ENCODE measurements at places on chromosomes 7 and 10.

- no peak for DNase-seq
These were observed 990.7 kb downstream of the CCSER2 start for GRCh38 chr10:85318809-85319807.

DNA sequence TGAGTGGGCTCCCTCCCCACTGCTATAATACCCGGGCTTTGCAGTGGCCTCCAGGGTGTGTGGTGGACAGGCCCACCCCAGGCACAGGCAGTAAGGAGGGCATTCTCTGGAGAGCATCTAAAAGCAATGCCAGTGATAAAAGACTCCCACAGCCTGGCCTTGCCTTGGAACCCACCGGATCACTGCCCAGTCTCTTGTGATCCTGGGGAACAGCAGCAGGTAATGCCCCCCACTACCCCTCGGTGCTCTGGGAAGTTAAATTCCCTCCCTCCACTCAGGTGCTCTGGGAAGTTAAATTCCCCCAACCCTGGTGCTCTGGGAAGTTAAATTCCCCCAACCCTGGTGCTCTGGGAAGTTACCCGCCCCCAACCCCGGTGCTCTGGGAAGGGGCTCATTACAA lies 565.2 kb downstream of the TCERG1L start:
- DNase-seq = no peak

- DNase-seq = no peak
These were observed 78.4 kb upstream of the TMEM168 start for GRCh38 chr7:112868609-112869008.

GRCh38 chr10:46080886-46081285 lies 34.8 kb upstream of the MSMB start:
- DNase-seq = no peak

DNA sequence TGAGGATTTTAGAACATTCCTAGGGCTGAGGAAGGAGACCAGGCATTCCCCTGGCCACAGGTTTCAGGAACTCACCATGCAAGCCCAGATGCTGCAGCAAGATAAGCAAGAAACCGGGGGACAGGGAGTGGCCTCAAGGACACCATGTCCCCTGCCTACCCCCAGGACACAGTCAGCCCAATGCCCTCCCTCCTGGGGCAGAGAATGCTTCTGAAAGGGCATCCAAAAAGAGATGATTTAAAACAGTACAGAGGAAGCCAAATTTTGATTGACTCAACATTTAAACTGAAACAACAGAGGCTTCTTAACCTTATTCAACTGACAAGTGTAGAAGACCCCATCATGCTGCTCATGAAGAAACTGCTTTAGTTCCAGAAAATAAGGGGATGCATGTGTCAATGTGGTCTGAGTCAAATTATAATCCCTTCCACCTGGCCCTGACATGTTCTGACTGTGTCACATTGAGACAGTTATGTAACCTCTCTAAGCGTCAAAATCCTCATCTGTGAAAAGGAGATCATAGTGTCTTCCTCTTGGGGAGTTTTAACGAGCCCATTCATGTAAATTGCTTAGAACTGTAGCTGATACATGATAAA lies 60.0 kb downstream of the ICA1 start:
- no peak for DNase-seq

DNA sequence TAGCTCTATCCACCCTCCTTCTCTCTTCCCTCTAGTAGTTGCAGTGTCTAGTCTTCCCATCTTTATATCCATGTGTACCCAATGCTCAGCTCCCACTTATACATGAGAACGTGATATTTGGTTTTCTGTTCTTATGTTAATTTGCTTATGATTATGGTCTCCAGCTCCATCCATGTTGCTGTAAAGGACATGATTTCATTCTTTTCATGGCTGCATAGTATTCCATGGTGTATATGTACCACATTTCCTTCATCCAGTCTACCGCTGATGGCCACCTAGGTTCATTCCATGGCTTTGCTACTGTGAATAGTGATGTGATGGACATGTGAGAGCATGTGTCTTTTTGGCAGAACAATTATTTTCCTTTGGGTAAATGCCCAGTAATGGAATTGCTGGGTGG lies 6.5 kb downstream of the PRSS2 start:
- no peak for DNase-seq

DNA sequence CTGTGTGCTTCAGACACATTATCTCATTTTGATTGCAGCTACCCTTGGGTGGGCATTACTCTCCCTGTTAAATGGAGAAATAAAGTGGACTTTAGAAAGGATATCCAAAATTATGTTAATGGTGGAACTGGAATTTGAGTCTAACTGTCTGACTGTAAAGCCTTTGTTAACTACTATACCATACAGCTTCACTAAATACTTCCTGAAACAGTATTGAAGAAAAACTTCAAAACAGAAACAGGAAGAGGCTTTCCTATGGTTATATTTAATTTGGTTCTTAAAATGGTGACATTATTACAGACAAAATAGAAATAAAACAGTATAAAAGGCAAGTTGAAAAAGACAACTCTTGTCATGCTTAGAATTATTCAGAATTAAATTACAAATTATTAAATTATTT lies 25.0 kb downstream of the SPAG6 start:
- no peak for DNase-seq

GRCh38 chr7:142539901-142540300 lies 209.4 kb upstream of the PRSS1 start:
- DNase-seq = no peak

- DNase-seq = no peak
These were observed 11.1 kb downstream of the PKD1L1 start for GRCh38 chr7:47937065-47937687.

DNA sequence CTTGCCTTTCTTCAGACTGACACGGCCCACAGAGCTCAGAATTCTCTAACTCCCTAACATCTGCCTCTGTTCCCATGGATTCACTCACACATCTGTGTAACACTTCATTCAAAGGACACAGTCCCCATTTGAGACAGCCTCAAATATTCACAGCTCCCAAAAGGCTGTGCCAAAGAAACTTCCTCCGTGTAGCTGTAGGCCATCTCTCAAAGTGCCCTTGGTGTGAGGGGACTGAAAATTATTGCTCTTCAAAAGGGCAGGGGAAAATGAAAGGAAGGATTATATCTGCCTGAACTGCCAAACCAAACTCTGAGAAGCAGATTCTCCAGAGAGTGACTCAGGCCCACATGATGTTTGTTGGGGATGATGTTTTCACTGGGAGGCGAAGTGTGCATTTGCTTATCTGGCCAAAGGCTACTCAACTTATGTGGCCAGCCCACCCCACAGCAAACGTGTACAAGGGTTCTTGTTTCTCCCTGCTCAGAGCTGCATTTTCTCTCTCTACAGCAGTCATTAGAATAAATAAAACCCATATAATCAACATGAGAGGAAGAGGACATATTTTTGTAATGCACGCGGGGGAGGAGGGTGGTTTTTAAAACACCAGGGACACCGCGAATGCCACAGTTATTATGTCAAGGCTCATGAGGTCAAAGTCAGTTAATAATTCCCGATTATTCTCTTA lies 302.4 kb upstream of the NFE2L3 start:
- DNase-seq = no peak

GRCh38 chr10:31318854-31319601 lies at the start of gene ZEB1:
Gene ZEB1 (plus strand): TSS chr10:31319216. CDS start chr10:31319235, 19 bp downstream.
- peak; percentile 93 for DNase-seq

GRCh38 chr10:86653379-86653778 lies 968 bp upstream of the OPN4 start:
- DNase-seq = peak; percentile 18

DNA sequence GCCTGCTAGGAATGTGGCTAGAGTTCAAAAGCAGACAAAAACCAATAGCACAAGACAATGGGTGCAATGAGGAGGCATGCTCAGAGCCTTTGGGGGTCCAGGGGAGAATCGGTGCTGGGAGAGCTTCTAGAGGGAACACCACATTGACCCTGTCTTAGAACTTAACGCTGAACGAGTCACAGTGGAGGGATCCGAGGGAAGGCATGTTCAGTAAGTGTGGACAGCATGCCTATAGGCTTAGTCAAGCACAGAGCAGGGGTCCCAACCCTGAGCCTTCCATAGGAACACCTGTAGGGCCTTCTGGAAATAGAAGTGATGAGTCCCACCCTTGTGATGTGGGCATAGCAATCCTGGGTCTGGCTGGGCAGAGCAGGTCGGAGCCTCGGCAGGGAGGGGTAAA lies 148.7 kb downstream of the PKD1L1 start:
- DNase-seq = no peak

GRCh38 chr10:127266431-127266830 lies 70.0 kb upstream of the INSYN2A start:
- no peak for DNase-seq

GRCh38 chr7:2129323-2130095 lies 103.2 kb downstream of the MAD1L1 start:
- DNase-seq = peak; percentile 43

DNA sequence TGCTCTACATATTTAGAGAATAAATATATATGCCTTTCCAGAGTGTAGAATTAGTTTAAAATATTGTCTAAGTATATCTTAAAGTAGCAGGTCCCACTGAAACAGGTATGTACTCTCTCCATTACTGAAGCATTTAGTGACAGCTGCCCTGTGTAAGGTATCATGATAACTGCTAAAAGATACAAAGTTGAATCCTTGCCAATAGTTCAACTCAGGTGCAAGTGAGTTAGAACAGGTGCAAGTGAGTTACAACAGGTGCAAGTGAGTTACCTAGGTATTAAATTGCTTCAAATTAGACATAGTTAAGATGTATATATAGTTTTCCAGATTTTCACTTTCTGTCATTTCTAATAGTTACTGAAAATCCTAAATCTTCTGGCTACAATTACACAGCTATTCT lies 119.1 kb downstream of the CNOT4 start:
- DNase-seq = no peak

DNA sequence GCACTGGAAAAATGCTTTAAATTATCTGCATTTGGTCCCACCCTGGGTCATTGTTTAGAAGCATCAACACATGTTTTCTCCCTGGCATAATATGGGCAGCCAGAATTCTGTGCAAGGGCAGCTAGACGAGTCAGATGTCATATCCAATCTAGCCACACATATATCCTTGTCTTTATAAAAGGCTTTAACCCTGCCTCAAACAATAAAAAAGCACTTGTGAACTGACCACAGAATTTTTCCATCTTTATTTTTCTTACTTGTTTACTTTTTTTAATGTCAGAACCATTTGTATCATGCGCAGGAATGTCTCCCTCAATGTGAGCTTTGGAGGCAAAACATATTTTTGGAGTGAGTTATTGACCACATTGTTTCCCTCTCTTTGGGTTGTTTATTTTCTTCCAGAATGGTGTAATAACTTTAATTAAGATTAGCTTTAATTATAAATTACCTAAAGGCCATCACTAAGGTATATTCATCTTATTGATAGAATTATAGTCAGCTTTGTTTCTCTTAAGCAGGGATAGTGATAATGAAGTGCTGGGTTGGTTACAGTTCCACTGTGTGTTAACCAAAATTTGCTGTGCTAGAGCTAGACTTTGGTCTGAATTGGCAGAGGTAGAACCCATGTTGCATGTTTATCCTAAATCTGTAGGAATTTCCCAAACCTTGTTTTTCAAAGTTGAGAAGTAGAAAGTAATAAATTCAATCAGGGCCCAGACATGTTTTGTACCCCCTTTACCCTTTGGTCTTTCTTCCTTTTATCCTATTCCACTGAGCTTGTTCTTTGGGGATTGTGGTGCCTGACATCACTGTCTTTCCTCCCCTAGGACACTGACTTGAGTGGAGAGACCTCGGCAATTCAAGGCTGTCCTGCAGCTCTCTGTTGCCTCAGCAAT lies 1078.4 kb downstream of the KCNMA1 start:
- no peak for DNase-seq
